ENCODE measurements at places on chromosomes 2 and 18.
A peak's percentile ranks its signal among the peaks of the same experiment; 100 is the strongest.

GRCh38 chr2:12733846-12734245 is 17.1 kb downstream of the TRIB2 start:
- no peak for DNase-seq

DNA sequence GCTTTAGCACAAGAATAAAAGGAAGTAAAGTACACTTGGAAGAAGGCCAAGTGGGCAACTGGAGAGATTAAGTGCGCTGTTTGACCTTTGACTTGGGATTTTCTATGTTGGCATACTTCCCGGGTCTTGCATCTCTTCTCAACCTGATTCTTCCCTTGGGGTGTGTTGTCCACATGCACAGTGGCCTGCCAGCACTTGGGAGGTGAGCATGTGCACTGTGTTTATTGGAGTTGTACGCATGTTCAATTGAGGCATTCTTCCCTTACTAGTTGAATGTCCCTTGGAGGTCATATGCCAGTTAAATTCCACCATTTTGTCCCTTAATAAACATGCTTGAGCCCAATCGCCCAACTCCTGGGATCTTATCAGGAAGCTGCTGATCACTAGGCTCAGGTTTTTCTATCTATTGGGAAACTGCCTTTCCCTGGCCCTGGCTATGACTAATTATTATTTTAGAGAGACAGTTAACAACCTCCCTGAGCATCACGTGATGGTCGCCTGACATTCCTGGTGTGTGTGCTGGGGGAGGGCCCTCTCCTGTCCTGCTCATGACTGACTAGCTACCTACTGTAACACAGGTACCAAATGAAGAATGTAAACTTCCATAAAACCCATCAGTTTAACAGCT is 62.5 kb upstream of the RAPGEF4 start:
- peak; percentile 11 for DNase-seq

GRCh38 chr2:212360068-212360460 is 178.5 kb downstream of the ERBB4 start:
- no peak for DNase-seq

- peak; percentile 36 for DNase-seq
Measured at GRCh38 chr2:31354837-31355236, 59.7 kb downstream of the XDH start.

GRCh38 chr18:41320100-41320499 is 634.9 kb upstream of the PIK3C3 start:
- no peak for DNase-seq

DNA sequence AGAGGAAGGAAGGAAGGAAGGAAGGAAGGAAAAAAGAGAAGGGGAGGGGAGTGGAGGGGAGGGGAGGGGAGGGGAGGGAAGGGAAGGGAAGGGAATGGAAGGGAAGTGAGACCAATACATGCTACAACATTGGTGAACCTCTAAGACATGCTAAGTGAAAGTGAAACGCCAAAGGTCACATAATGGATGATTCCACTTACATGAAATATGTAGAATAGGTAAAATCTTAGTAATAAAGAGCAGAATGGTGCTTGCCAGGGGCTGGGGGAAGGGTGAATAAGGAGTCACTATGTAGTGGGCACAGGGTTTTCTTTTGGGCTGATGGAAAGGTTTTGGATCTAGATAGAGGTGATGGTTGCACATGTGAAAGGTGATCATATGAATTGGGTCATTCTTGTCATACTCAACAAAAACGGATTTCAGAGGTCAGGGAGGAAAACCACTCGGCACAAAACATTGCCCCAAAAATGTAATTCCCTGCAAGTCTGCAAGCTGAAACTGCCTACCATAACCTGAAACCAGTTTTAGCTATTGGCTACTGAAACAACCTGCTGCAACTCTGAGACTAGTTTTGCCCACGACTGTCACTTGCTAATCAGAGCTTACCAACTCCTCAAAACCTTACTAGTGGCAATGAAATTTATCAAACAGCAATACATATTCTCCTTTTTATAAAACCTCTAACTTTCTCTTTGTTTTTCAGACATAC is 59.2 kb downstream of the CCDC141 start:
- DNase-seq, result no peak

All from hematopoietic multipotent progenitor cell treated with erythropoietin and hydrocortisone succinate and interleukin-3 and kit ligand, for 6 days (in vitro differentiated cells).